ENCODE measurements at places on chromosomes 6 and 20.

DNA sequence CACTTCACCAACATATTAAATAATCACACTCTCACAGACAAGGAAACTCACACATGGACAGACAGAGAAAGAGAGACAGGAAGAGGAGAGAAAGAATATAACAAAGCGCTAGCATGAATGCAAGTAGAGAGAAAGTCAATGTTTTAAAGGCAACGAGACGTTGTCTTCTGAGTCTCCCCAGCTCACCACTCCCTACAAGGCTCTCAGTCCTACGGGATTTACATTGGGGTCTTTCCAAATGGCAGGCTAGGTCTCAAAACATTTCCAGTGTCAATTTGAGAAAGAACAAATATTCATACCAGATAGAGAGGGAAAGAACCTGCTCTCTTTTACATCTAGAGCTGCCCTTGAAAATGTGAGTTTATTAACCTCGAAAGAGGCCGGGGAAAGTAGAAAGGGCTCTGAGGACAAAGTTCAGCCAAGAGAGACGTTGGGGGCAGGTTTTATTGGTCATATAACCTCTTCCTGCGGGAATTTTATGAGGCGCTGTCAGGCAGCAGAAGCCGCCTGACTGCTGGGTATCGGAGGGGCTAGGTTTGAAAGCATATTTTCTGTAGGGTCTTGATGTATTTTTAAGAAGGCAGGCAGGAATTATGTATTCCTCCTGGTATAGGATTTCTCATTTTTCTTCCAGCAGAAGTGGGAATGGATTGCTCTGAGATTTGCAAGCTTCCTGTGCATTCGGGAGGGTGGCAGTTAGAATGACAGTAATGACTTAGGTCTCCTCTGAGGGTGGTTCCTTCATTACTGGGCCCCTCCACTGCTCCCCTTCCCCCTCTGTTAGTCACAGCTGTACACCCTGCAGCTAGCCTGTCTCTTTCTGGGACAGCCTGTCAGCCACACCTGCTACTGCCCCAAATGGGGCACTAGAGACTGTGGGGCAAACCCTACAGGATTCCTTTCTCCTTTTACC lies 34.4 kb upstream of the KIF16B start:
- no peak for DNase-seq

DNA sequence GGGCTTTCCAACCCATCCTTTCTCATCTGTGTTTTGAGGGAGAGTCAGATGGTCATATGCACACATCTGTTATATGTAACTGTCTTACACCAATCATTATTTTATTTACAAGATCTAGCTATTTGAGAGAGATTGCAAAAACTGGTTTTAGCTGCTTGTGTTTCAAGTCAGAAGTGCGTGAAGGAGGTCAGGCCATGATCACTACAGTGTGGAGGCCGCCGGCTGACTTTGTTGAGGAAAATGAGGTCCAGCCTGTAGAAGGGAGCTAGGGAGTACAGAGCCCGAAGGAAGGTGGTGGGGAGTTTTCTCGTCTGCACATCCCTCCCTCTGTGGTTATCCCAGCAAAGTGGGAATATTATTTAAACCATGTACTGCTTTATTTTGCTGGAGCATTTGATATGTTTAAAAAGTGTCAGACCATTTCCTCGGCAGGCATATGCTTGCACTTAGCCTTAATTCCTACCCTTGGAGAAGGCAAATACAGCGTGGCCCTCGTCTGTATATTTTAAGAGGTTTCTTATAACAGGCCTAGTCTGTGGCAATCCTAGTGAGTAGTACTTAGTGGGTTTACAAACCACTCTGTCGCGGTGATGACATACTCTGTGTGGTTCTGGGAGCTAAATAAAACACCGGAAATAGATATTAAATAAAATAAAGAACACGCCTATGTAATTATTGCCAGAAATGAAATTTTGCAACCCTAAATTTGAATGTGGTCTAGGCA lies 95.6 kb downstream of the UST start:
- DNase-seq = no peak

DNA sequence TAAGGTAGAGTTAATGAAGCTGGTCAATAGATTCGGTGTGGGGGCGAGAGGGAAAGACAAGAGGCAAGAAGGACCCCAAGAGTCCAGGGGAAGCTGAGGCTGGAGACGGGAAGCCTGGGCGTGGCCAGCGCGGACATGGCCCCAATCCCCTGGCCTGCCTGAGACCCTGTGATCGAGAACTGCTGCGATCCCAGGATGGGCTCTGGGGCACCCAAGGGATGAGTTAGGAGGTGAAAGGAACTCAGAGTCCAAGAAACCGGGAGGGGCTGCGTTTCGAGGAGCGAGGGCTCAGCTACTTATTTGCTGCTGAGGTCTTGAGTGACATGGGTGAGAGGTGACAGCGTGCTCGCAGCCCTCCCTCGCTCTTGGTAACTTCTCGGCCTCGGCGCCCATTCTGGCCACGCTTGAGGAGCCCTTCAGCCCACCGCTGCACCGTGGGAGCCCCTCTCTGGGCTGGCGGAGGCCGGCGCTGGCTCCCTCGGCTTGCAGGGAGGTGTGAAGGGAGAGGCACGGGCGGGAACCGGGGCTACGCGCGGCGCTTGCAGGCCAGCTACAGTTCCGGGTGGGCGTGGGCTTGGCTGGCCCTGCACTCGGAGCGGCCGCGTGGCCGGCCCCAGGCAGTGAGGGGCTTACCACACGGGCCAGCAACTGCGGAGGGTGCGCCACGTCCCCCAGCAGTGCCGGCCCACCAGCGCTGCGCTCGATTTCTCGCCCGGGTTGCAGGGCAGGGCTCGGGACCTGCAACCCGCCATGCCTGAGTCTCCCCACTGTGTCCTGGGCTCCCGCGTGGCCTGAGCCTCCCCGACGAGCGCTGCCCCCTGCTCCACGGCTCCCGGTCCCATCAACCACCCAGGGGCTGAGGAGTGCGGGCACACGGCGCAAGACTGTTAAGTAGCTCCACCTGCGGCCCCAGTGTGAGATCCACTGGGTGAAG lies 58.2 kb downstream of the IRF4 start:
- DNase-seq = no peak

GRCh38 chr20:57173986-57174385 lies 92.5 kb downstream of the BMP7 start:
- DNase-seq = no peak

GRCh38 chr6:6236730-6237469 lies 83.6 kb downstream of the F13A1 start:
- DNase-seq = no peak
